Stimulated activated CD4-positive, alpha-beta T cell treated with anti-CD3 and anti-CD28 coated beads, Interleukin-1b, Interleukin-23, amount 100 ng/mL, for 48 hours (primary cell): ENCODE measurements at places on chromosomes 16 and 17.

DNA sequence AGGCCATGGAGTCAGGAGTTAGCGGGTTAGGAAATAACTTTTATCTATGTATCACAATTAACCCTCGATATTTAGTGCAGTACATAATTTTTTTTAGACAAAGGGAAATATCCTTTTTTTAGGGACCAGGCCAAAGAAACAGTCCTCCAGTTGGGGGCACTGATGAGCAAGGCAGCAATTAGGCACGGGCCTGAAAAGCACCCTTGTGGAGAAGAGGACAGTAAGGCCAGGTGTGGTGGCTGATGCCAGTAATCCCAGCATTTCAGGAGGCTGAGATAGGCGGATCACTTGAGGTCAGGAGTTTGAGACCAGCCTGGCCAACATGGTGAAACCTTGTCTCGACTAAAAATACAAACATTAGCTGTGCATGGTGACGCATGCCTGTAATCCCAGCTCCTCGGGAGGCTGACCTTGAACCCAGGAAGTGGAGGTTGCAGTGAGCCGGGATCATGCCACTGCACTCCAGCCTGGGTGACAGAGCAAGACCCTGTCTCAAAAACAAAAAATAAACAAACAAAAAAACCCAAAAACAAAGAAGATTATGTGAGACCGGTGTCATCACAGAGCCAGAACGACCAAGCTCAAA, 158.3 kb upstream of the NOL11 start:
- no peak for DNase-seq

- DNase-seq: no peak
Observed at GRCh38 chr17:62802561-62803205, 5.4 kb downstream of the MARCHF10 start.

DNA sequence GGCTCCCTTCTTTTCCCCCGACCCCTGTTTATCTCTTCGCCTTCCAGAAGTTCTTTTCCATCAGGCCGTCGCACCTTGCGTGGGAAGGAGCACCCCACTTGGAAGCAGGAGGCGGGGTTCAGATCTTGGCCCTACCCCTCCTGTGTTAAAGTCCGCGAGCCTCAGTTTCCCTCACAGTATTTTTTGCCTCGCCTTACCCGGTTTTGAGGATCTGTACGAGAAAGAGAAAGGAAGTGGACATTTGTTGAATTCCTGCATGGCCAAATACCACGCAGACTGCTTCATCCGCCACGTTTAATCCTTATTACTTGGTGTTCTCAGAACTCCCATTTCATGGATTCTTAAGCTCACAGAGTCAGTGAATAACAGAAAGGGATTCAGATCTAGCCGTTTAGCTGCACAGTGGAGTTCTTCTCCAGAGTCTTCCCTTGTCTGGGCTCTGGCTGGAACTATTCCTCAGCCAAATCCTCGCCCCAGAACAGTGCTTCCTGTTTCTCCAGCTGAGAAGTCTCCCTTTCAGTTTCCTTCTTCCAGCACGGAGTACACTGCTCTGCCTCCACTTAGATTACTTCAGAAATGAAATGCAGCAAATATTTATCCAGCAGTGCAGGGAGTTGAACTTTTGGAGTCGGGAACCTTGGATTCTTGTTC, 590 bp downstream of the TMEM219 start:
- no peak for DNase-seq

GRCh38 chr16:70252355-70252988, 732 bp upstream of the EXOSC6 start:
- peak; percentile 31 for DNase-seq

- no peak for DNase-seq
Observed at GRCh38 chr16:75116081-75116910, at the start of gene LDHD. Gene LDHD, minus strand, starts transcription at chr16:75116780. Its CDS starts 60 bp downstream, at chr16:75116720.

GRCh38 chr17:53792997-53793396, 29.7 kb upstream of the KIF2B start:
- no peak for DNase-seq

- DNase-seq: no peak
Observed at GRCh38 chr16:70689970-70690891, 4.4 kb upstream of the MTSS2 start.

DNA sequence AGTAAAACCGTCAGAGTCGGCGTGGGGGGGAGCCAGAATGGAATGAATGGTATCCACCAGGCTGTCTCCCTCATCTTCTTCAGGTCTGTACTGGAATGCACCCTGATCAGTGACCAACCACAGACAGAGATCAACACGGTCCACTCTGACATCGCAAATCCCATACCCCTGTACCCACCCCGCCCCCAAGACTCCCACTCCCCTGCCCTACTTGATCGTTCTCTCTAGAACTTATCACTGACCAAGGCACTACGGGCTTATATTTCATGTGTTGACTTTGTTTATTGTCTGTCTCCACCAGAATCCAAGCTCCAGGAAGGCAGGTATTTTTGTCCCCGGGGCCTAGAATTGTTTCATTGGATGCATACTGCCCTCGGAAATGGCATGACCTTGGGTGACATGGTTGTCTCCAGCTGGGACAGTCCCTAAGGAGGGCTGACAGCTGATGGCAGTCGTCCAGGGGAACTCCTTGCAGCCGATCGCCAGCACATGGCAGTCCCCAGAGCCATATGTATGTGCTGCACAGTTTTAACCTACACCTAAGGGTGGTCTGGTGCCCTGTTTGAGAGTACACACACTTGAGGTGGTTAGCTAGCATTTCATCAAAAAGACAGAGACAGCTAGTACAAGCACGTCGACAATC, 526 bp upstream of the MFSD6L start:
- no peak for DNase-seq

DNA sequence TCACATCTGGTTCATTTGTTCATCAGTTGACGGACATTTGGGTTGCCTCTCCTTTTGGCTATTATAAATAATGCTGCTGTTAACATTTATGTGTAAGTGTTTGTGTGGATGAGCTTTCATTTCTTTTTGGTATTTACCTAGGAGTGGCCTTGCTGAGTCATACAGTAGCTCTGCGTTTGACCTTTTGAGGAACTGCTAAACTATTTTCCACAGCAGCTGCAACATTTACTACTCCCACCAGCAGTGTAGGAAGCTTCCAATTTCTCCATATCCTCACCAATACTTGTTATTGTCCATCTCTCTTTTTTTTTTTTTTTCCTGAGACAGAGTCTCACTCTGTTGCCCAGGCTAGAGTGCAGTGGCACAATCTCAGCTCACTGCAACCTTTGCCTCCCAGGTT, 20.7 kb upstream of the PLCG2 start:
- DNase-seq: no peak

- DNase-seq: peak; percentile 57
Observed at GRCh38 chr16:4426021-4426684, 485 bp downstream of the DNAJA3 start.

DNA sequence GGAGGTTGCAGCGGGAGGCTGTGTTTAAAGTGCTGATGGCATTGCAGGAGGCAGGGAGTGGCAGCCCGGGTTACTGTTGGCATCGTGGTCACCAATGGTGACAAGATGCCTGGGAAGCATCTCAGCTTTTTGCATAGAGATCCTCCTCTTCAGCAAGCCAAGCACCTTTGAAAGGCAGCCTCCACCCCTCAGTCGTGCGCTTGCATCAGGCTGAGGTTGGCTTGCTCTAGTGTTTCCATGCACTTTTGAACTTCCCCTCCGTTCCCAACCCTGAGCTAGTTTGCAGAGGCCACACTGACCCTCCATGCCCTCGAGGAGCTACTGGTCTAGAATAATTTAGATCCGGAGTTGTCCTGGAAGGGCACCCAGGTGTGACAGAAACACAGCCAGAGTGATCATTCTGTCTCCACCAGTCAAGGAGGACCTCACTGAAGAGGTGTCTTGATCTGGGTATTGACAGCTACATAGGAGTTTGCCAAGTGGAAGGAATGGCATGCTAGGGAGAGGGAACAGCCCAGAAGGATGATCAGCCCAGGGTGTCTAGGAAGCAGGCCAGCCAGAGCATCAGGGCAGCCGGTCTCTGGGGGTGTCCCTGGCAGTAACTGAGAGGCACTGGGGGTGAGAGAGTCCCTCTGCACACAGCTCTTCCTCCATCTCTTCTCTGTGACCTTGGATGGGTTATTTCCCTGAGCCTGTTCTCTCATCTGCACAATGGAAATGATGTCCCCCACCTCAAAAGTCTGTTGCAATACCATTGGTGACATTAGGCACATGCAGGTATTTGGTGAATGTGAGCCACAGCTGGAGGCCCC, 7.7 kb downstream of the BEAN1 start:
- DNase-seq: no peak

DNA sequence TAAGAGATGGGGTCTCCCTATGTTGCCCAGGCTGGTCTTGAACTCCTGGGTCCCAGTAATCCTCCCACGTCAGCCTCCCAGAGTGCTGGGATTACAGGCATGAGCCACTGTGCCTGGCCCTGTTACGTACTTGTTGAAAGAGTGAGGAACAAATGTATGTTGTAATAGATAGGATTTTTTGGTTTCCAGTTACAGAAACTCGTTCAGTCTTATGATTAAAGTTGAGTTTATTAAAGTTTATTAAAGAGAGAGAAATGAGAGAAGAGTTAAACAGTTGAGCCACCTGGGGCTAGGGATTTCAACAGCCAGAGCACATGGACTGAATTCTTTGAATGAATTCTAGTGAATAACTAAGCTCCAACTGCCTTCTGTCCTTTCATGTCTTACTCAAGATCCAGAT, 3.7 kb downstream of the TADA2A start:
- no peak for DNase-seq

- DNase-seq: no peak
Observed at GRCh38 chr17:1010086-1010450, 13.1 kb downstream of the TIMM22 start.

DNA sequence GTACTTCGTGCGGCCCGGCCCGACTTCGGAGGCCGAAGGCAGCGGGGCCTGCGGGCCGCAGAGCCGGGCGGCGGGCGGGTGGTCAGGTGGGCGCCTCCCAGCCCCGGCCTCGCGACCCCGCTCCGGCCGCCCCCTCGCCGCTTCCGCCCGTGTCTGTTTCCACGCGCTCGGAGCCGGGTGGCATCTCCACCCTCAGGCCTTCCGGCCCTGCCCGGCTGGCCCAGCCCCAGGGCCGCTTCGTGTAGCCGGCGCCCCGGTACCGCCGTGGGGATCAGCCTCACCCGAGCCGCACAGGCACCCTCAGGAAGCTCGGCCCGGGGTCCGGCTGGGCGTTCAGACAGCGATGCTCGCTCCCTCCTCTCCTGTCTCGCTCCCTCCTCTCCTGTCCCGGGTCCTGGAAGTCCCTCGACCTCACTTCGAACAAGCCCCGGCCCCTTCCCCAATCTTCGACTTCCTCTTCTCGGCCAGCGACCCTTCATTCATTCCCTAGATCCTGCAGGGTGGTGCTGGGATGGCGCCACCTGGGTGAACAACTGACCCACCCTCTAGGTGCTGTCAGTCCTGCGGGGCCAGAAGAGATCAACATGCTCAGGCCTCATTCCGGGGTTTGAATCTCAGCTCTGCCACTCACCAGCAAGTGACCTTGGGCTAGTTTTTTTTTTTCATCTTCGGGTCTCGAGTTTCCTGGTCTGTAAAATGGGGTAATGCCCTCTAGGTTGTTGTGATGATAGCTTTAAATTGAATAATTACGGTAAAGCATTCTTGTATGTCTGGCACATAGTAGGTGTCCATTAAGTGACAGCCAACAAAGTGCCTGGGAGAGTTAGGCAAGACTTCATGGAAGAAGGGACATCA, 610 bp downstream of the VPS4A start:
- DNase-seq: peak; percentile 34

GRCh38 chr17:31715446-31715845, 143.6 kb downstream of the COPRS start:
- no peak for DNase-seq

DNA sequence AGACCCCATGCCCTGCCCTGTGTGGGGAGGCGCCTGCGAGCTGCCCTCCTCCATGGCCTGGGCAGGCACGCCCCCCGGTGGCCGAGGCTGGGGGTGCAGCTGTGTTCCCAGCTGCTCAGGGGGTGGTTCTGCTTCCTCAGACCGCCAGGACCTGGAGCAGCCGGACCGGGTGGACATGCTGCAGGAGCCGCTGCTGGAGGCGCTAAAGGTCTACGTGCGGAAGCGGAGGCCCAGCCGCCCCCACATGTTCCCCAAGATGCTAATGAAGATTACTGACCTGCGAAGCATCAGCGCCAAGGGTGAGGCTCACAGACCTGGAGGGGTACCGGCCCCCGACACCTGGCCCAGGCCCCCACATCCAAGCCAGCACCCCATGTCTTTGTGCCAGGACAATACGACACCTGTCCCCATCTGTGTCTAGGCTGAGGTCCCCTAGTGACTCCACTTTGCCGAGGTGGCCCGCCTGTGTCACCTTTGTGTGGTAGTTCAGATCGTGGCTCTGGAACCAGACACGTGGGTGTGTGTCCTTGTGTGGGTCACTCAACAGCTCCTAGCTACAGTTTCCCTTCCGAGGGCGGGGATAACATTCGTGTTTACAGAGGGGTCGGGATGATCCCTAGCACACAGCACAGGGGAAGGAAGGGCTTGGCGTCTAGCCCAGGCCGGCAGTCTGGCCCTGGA, 9.3 kb downstream of the GJD3 start:
- peak; percentile 74 for DNase-seq

DNA sequence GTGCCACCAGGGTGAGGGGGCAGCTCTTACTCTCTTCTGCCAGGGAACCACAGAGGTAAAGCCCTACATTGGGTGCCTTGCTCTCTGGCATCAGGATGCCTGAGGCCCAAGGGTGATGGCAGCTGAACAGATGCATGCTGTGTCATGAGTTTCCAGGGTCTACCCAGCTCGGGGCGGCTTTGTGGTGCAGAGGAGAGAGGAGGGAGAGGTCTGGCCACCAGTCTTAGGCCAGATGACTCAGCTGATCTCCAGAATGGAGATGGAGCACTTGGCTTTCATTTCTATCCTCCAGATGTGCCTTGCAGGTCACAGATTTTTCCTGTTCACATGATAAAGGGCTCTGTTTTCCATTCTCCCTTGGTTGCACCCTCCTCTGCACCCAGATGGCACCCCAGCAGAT, 23.6 kb upstream of the USP22 start:
- DNase-seq: no peak

DNA sequence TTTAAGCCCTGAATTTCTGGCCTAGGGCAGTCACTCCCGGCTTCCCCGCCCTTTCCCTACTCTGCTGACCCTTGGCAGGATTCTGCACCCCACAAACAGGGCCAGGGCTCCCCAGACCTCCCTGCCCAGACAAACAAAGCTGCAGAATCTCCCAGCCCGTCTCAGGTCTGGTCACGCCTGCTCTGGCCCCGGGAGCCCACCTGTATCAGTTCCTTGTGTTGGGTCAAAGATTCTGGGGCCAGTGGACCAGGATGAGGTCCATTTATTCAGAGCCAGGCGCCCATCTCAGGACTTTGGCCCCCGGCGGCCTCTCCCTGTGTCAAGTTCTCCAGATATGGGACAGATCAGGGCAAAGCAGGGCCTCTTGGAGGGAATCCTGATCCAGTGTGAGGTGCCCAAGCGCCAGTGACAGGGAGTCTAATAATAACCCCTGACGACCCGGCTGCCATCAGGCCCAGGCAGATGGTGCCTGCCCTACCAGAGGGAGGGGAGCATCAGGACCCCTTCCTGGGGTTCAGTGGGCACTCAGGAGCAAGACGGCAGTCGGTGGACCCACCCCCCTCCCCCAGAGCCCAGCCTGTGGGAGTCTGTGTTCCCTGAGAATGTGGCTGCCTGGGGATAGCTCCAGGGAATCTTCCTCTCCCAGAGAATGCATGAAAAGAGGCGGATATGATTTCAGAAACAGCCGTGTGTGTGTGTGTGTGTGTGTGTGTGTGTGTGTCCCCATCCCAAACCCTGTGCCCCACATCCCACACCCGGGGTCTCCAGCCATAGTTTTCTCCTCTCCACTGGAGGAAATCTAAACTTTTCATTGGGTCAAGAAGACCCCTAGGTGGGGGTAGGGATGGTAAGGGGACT, 1.3 kb downstream of the TTYH2 start:
- no peak for DNase-seq

- no peak for DNase-seq
Observed at GRCh38 chr17:61368832-61369450, 30.7 kb upstream of the TBX2 start.
